ENCODE measurements at places on chromosomes 4 and X. TPM values are rescaled to one million over a fixed set of nuclear protein-coding genes. Genes with fewer than 3 reads are reported as not detected.

- no peak for DNase-seq
Observed at GRCh38 chrX:97290199-97290598, 406.5 kb downstream of the RPA4 start.

DNA sequence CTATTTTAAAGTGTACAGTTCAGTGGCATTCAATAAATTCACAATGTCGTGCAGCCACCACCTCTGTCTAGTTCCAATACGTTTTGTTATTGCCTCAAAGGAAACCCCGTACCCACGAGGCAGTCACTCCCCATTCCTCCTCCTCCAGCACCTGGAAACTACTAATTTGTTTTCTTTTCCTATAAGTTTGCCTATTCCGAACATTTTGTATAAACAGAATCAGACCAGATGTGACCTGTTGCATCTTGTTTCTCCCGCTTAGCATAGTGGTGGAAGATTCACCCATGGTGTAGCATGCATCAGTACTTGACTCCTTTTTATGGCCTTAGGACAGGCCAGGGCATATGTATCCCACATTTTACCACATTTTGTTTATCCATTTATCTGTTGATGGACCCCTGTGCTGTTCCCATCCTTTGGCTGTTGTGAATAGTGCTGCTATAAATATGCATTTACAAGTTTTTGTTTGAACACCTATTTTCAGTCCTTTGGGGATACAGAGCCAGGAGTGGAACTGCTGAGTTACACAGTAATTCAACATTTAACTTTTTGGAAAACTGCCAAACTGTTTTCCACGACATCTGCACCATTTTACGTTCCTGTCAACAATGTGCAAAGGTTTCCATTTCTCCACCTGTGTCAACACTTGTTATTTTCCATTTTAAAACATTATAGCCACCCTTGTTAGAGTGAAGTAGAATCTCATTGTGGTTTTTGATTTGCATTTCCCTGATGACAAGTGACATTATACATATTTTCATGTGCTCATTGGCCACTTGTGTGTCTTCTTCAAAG lies 57.8 kb upstream of the STX18 start:
- DNase-seq: no peak

DNA sequence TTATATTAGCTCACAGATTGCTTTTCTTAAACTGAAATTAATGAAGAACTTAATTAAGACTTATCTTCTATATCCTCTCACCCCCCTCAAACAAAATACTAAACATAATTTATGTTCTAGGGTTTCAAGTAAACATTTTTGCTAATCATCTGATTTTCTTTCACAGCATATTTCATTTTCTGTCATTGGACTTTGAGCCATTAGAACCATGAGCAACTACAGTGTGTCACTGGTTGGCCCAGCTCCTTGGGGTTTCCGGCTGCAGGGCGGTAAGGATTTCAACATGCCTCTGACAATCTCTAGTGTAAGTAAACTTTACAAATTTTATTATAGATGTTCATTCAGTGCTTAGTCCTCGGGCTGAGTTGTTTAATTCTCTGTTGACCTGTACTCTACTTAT lies 3.3 kb downstream of the PDLIM5 start:
- peak; percentile 87 for DNase-seq

GRCh38 chr4:78707793-78708192 lies 68.4 kb upstream of the BMP2K start:
- DNase-seq: no peak

DNA sequence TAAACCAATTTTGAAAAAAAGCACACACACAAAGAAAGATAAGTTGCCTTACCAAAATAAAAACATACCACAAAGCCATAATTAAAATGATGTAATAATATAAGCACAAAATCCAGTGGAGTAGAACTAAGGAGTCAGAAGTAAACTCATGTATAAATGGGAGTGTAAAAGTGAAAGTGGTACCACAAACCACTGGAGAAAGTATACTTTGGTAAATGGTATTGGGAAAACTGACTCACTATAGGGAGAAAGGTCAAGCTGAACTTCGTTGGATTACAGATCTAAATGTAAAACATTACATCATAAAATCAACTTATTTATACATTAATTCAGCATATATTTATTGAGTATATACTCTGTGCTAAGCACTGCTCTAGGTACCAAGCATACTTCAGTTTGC lies 46.3 kb upstream of the HHIP start:
- DNase-seq: no peak

- DNase-seq: peak; percentile 56
Observed at GRCh38 chr4:143375326-143376073, 38.8 kb downstream of the GAB1 start.

DNA sequence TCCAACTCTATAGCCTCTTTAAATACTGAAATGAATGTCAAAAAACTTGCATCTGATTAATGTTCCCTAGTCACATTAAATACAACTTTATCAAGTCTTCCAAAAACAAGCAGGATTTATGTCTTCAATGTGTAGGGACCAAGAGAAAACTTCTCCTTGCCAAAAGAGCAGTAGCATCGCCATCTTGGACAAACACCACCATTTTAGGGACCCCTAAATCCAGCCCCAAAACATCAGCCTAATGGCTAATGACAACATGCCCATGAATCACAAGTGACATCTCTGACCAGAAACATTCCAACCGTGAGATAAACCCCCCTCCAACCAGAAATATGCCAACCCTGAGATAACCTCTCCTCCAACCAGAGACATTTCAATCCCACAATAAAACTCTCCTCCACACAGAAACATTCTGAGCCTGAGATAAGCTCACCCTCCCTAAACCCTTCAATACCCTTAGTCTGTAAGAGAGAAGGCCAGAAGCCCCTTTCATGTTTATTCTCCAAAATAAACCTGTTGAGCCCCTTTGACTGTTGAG lies 697.4 kb downstream of the TRAM1L1 start:
- DNase-seq: no peak

GRCh38 chr4:83138946-83139345 lies 24.4 kb upstream of the PLAC8 start:
- no peak for DNase-seq

GRCh38 chrX:103360092-103360491 lies 3.8 kb downstream of the TCEAL9 start:
- DNase-seq: no peak

GRCh38 chr4:85761803-85762528 lies 287.0 kb downstream of the ARHGAP24 start:
- DNase-seq: peak; percentile 59

GRCh38 chr4:107452717-107453630 lies 267.1 kb downstream of the PAPSS1 start:
- DNase-seq: no peak

DNA sequence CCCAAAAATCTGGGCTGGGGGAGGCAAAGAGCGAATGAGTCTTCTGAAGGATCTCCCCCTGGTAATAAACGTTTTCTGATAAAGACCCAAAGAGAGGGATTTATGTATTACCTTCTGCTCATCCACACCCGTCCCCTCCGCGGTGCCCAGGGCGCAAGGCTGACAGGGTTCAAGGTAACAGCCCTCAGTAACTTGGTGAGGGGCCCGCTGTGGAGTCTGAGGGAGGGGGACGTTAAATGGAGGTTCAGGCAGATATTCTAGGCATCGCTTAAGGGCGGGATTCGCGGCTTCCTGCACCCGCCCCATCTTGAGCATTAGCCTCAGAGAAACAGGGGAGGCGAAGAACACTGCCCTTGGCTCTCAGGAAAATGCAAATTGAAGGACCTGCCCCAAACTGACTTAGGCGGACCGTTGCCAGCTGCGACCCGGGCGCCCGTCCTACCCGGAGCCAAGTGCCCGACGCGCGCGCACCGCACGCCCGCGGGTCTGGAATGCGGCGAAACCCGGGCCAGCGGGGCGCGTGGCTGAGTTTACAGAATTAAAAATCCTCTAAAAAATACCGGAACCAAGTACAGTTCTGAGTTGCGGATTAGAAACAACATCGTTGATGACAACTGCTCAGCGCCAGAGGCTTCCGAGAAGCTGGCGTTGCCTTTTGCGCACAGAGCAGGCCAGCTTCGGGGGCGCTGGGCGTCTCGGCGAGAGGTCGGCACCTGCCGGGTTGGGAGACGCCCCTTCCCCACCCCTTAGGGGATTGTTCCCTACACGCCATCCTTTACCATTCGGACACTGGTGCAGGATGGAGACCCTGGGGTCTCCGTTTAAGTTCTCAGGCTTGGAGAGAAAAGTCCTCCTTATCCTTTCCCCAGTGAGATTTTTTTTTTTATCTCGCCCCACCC lies 2.8 kb downstream of the HELT start:
- DNase-seq: no peak

- no peak for DNase-seq
Observed at GRCh38 chr4:80009806-80010205, 63.2 kb downstream of the ANTXR2 start.

DNA sequence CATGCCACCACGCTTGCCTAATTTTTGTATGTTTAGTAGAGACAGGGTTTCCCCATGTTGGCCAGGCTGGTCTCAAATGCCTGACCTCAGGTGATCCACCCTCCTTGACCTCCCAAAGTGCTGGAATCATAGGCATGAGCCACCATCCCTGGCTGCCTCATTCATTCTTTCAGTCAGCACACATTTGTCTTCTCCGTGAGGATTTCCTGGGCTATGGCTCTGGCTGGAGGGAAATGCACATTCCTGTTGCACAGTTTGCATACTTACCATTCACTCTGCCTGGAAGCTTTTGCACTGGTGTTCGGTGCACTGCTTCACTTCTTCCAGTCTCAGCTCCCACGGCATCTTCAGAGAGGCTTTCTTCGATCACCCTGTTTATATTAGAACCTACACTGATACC lies 267.8 kb downstream of the STIM2 start:
- no peak for DNase-seq

GRCh38 chr4:173433447-173433846 lies 34.5 kb upstream of the SCRG1 start:
- no peak for DNase-seq

GRCh38 chr4:53804719-53805118 lies 213.4 kb upstream of the LNX1 start:
- peak; percentile 35 for DNase-seq

DNA sequence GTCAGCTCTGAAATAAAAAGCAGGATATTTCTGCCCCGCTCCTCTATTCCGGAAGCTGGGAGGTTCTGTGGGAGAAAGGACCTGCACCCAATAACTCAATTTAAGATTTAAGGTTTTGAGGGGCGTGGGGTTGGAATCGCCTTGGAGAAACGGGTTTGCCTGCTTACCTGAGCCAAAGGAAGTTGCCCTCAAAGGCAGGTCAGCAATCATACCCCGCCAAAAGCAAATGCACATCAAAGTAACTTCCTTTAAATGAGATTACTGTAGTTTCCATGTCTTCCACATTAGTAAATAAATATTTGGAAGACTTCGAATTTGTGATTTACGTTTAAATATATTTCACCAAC lies 978 bp upstream of the HS3ST1 start:
- DNase-seq: no peak

DNA sequence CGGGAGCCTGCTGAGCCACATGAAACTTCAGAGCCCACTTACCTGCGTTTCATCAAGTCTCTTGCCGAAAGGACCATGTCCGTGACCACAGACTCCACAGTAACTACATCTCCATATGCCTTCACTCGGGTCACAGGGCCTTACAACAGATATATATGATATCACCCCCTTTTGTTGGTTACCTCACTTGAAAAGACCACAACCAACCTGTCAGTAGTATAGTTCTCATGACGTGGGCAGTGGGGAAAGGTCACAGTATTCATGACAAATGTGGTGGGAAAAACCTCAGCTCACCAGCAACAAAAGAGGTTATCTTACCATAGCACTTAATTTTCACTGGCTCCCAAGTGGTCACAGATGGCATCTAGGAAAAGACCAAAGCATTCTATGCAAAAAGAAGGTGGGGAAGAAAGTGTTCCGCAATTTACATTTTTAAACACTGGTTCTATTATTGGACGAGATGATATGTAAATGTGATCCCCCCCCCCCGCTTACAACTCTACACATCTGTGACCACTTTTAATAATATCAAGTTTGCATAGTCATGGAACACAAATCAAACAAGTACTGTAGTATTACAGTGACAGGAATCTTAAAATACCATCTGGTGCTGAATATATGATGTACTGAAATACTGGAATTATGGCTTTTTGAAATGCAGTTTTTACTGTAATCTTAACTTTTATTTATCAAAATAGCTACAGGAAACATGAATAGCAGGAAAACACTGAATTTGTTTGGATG lies 129.9 kb downstream of the TET2 start:
- no peak for DNase-seq

GRCh38 chr4:138310991-138311390 lies 68.8 kb upstream of the SLC7A11 start:
- DNase-seq: no peak

DNA sequence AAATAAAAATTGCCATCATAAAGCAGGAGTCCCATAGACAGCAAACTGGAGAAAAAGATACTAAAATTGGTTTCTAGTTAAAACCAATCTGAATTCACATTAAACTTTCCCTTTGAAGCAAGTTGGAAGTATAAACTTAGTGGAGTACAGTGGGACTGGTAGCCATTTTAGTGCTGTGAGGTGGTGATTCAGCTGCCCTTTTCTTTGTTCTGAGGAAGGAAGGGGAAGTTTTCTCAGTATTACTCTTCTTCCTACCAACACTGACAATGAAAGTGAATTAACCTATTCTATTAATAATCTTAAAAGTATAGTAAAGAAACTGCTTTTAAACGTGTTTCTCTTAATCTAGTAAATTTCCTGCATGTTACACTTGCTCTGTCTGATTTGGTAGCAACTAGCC lies 36.7 kb downstream of the SLC9A6 start:
- DNase-seq: no peak

- no peak for DNase-seq
Observed at GRCh38 chr4:126973201-126973600, 659.6 kb upstream of the INTU start.

DNA sequence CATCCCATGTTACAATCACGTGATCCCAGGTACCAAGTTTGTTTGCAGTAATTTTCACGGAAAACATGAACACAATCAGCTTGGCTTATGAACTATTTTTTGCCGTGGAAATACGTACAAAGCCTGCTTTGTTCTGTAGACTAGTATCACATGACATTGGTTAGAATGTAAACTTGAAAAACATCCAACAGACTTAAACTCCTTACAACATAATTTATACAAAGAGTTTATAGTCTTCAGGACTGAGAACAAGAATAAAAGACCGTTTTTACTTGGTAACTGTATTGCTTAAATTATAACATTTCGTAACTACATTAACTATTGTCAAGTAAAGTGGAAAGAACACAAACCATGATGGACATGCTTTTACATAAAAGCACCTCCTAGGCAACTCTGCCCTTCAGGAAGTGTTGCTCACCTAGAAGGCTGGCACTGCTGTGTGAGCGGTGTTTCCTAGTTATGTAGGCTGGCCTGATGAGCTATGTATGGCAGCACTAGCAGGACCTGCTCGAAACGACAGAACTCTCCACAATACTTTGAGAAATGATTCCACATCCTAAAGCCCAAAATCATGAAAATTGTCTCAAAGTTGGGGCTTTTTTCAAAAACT lies 41.8 kb upstream of the WDR1 start:
- no peak for DNase-seq

GRCh38 chr4:158996669-158997074 lies 106.2 kb upstream of the RAPGEF2 start:
- DNase-seq: no peak

- DNase-seq: no peak
Observed at GRCh38 chrX:119218198-119218597, 17.9 kb upstream of the PGRMC1 start.

Gene ABLIM2
- 8.9 TPM for total RNA-seq

Gene GABRG1
- not detected for total RNA-seq

Gene PAGE5
- total RNA-seq: not detected

Gene FRYL
- 50.7 TPM for total RNA-seq

Gene CSN1S1
- total RNA-seq: not detected

Gene EXOC1L
- not detected for total RNA-seq

Gene UGT2A1
- not detected for total RNA-seq

Gene FRAS1
- total RNA-seq: 5.1 TPM

Gene DCHS2
- not detected for total RNA-seq

Gene CTAG2
- not detected for total RNA-seq

Gene EGF
- total RNA-seq: 8.8 TPM

Gene SRPX
- total RNA-seq: 87.3 TPM

All from right cardiac atrium (tissue), 5 donors.